ENCODE measurements at places on chromosomes 3 and 15.

DNA sequence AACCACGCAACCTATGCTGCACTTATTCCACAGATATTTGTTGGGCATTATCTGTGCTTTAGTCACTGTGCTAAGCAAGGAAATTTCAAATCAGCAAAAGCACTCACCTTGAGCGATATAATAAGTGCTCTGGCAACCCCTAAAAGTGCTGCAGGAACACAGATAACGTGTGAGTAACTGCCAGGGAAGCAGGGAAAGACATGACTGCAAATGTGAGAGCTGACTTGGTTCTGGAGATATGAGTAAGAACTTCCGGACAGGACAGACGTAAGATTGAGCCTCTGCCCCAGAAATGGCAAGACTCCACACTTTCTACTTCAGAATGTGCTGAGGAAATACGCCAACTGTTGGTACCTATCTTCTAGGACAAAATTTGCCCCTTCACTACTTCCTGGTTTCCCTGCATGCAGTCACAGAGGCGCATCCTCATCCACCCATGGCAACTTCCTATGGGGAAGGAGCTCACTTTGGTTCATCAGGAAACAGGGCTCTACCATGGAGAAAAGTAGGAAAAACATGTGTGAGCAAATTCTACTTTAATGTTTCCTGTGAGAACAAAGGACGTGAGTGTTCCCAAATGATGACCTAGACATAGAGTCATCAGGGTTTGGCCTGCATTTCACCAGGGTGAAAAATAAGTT, 41.7 kb downstream of the AQP9 start:
- no peak for DNase-seq

- DNase-seq: no peak
These were observed 14.9 kb upstream of the ULK3 start for GRCh38 chr15:74857671-74858368.

DNA sequence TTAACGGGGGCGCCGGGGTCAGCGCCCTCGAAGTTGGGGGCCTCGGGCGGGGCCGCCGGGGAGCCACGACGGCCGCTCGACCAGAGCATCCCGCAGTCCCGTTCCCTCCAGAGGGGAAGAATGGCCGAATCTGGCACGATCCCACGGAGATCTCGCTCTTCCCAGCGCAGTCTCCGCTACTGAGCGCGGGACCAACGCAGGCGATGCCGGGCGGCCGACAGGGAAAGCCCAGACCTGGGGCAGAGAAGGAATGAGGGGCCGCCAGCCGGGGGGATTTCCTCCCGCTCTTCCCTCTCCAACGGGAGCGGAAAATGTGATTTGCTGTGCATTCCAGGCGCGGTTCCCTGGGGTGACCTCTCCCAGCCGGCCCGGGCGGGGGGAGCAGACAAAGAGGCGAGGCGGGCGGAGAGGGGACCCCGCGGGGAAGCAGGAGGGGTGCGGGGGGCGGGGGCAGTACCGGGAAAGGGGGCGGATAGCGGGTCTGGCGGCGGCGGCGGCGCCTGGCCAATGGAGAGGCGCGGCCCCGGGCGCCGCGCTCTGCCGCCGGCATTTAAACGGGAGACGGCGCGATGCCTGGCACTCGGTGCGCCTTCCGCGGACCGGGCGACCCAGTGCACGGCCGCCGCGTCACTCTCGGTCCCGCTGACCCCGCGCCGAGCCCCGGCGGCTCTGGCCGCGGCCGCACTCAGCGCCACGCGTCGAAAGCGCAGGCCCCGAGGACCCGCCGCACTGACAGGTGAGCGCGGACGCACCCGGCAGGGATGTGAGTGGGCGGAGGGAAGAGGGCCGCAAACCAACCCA, at the start of gene GREM1:
TSS of gene GREM1 (plus strand) at position 579 of the 801 bp plus-strand sequence. CDS start 12,687 bp downstream, outside the sequence.
- no peak for DNase-seq

- no peak for DNase-seq
These were observed 317.3 kb upstream of the CFAP20DC start for GRCh38 chr3:59367150-59367549.

DNA sequence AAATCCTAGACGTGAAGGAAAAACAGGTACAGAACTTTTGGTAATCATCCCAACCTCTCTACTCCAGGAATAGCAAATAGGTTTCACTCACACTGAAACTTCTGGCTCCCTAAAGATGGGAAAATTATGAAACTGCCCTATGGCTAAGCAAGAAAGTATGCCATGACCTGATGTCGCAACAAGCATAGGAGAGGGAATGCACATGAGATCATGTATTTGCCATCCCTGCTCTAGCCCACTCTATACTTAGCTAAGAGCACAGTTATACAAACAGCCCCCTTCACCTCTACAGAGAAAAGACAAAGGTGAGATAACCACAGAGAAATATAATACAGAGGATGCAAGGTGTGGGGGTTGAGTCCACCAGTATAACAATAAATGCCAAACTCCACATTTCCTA, 102.7 kb downstream of the TBC1D5 start:
- DNase-seq: no peak

DNA sequence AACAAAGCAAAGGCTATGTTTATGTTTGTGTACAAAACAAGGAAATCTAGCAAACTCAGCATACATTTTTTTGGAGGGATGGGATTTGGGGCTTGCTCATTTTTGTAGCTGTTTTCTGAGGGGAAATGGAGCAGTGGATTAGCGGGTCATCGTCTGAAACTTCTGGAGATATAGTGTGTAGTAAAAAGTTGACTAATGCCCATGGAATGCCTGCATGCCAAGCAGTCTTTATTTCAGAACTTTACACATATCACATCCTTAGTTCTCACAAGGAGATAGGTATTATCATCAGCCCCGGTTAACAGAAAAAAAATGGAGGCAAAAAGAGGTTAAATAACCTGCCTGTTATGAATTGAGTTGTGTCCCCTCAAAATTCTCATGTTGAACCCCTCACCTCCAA, 47.1 kb downstream of the ATP13A4 start:
- no peak for DNase-seq

GRCh38 chr3:136250059-136250902, at the start of gene PCCB:
TSS of gene PCCB (plus strand) at chr3:136250340. CDS start at chr3:136250376, 36 bp downstream.
- DNase-seq: peak; percentile 85

GRCh38 chr15:75007216-75007615, 11.9 kb downstream of the SCAMP5 start:
- DNase-seq: no peak

DNA sequence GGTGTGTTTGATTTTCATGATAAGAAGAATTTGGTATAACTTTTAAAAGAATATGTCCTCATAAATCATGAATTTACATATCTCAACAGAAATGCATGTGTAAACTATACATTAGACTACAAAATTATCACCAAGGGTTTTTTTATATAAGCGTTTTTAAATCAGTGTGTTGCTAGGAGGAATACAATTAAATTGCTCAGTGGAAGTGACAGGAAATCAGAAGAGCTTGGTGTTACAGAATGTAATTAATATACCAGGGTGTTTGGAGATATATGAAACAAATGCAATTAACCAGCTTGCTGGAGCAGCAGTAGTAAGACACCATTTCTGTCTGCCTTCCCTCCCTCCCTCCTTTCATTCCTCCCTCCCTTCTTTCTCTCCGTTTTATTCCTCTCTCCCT, 2.4 kb downstream of the ROBO2 start:
- no peak for DNase-seq

GRCh38 chr15:80367661-80368060, 36.5 kb upstream of the ARNT2 start:
- DNase-seq: no peak

GRCh38 chr3:123459862-123460261, 11.0 kb upstream of the ADCY5 start:
- DNase-seq: no peak

- DNase-seq: no peak
These were observed 33.4 kb downstream of the OXSM start for GRCh38 chr3:25823314-25823713.

DNA sequence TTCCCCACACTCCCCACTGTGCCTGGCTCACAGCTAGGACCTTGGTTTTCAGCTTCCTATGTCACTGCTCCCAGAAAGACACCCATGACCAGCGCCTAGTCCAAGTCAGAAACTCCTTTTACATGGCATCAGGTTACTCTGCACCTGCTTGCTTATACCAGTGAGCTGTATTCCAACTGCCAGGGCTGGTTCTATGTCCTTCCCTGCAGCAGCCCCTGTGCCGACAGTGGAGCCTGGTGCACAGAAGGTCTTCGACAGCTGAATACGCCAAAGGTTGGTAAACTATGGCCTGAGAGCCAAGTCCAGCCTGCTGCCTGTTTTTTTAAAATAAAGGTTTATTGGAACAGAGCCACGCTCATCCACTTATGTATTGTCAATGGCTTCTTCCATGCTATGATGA, 102.5 kb downstream of the IQSEC1 start:
- no peak for DNase-seq

DNA sequence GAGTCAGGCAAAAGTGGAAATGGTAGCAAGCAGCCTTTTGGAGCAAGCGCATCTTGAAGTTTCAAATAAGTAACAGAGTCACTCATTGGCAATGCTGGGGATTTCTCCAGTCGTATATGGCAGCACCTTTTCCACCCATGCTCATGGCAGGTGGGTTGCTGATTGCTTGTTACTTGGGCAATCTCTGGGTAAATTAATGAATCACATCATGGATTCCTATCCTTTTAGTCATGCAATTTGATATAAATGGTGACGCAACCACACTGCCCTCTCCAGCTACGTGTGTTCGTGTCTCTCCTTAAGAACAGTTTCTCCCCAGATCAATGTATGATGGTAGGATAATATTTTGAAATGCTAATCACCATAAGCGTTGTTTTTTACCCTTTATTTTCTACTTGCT, 339.9 kb upstream of the KCNH8 start:
- no peak for DNase-seq

DNA sequence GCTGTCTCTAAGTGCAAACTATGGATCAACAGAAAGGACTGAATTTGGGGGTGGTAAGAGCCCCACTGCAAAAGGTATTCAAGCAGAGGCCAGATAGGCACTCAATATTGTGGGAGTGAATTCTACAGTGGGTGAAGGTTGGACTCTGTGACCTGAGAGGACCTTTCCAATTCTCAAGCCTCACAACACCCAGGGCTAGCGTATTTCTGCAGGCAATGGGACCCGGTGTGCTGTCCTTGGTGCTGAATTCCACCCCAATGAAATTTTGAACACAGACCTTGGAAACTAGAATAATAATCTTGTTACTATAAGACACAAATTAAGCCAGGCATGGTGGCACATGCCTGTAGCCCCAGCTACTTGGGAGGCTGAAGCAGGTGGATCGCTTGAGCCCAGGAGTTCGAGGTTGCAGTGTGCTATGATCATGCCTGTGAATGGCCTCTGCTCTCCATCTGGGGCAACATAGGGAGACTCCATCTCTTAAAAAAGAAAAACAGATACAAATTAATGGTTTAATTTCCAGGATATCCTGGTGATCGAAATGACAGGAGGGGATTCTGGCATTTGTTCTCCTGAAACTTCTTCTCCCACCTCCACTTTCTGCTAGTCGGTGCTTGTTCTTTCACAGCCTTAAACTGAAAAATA, 135.4 kb downstream of the RAB11A start:
- DNase-seq: no peak

DNA sequence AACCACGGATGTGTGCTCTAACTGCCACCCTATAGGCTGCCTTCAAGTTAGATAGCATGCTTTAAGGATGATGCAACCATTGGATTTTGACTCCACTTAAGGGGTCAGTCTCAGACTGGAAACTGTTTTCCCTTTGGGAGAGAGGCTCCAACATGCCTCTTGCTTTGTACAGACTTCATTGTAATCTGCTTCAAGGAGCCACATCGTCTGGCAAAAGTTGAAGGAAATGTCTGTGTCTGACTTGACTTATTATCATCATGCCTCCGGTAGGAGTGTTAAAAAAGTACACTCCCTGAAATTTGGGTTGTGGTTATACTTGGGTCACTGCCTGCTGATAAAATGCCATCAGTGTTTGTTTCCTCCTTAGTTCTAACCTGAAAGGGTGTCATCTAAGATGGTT, 245.4 kb upstream of the CDIN1 start:
- DNase-seq: no peak

- DNase-seq: no peak
These were observed 28.2 kb upstream of the XIRP1 start for GRCh38 chr3:39220407-39221140.

DNA sequence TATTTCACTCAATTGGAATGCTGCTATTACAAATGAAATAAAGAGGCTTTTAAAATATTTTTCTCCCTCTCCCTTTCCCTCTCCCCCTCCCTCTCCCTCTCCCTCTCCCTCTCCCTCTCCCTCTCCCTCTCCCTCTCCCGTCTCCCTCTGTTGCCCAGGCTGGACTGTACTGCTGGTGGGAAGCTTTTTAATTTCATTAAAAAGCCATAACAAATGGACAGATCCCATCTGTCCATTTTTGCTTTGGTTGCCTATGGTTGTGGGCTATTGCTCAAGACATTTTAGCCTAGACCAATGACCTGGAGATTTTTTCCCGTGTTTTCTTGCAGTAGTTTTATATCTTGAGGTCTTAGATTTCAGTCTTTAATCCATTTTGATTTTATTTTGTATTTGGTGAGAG, 107.2 kb upstream of the LRRC3B start:
- DNase-seq: no peak

GRCh38 chr3:113662824-113663223, 33.6 kb downstream of the USF3 start:
- no peak for DNase-seq

DNA sequence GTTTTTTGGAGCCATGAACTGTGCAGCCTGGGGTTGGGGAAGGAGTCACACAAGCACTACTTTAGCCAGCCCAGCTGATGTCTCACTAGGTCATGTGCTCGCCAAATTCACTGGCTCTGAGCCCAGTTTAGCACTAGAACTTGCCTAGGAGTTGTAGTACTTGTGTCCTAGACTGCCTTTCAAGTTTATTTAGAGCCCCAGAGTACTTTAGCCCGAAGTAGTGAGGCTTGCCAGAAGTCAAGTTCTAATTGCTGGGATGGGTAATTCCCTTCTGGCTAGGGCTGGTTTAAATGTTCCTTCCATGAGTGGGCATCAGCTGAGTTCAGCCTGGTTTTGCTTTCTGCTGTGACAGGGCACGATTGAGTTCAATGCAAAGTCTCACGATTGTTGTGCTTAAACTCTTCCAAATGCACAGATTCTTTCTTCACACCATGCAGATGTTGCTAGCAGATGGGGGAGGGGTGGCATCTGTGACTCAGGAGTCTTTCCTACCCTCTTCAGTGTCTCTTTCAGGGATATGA, 228.2 kb upstream of the ZPLD1 start:
- DNase-seq: no peak

- no peak for DNase-seq
These were observed 45.0 kb downstream of the BLM start for GRCh38 chr15:90762109-90762508.
